ENCODE measurements at places on chromosomes 7 and 10.

DNA sequence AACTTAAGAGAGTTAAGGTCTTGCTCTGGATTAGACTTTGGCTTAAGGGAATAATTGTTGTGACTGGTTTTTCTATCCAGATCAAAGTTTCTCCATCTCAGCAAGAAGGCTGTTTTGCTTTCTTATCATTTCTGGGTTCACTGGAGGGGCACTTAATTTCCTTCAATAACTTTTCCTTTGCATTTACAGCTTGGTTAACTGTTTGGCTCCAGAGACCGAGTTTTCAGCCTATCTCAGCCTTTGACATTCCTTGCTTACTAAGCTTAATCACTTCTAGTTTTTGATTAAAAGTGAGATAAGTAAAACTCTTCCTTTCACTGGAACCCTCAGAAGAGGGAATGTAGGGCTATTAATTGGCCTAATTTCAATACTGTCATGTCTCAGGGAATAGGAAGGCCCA, 76.4 kb downstream of the LARP4B start:
- no peak for DNase-seq

DNA sequence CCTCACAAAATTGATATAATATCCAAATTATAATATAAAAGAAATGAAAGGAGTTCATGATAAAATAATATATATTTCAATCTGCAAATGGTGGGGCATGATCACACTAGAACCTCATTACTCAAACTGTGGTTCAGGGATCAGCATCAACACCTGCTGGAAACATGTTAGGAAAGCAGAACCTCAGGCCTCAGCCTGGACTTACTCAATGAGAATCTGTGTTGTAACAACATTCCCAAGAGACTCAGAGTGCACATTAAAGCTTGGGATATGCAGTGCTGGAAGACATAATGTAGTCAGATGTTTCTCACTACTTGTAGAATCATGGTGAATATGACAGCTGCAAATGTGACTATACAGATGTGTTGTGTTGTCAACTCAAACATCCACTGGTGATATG, 81.7 kb upstream of the ITPRID1 start:
- DNase-seq, result no peak

- DNase-seq, result no peak
Observed at GRCh38 chr10:132861884-132862461, 76.0 kb upstream of the NKX6-2 start.

GRCh38 chr7:18788026-18788425, 292.5 kb downstream of the HDAC9 start:
- no peak for DNase-seq

GRCh38 chr7:50655490-50655889, 90.3 kb upstream of the DDC start:
- DNase-seq, result no peak

DNA sequence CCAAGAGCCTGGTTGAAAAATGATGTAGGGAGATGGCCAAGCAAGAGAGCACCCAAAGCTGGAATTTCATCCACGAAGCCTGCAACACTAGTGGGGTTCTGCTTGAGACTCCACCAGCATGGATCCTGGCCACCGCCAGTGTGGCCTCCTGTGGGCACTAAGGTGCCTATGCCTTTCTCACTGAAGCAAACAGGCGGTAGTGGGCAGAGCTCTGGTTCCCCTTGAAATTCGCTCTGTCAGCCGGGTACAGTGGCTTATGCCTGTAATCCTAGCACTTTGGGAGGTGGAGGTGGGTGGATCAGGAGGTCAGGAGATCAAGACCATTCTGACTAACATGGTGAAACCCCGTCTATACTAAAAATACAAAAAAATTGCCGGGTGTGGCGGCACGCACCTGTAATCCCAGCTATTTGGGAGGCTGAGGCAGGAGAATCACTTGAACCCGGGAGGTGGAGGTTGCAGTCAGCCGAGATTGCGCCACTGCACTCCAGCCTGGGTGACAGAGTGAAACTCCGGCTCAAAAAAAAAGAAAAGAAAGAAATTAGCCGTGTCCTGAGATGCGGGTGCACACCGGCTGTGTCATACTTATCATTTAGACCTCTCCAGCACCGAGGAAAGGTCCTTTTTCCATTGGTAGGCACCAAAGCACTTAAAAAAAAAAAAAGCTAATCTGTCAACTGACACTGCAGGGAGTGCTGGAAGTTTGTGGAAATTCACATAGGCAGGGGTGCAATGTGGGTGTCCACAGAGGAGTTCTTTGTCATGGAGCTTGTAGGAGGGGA, 28.3 kb downstream of the CCM2 start:
- no peak for DNase-seq

DNA sequence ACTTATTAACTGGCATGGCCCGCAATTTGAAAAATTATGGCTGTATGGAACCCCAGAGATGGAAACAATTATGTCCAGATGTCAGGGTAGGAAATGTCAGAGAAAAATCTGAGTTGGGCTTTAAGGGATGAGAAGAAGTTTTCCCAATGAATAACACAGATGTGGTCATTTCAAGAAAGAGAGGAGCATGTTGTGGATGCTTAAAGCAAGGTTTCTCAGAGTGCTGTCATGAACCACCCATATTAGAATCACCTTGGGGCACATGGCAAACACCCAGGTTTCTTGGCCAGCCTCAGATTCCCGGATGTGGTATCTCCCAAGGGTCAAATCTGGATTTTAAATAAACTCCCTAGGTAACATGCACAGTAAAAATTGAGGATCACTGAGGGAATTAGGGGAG, 43.6 kb downstream of the LAMB4 start:
- no peak for DNase-seq

DNA sequence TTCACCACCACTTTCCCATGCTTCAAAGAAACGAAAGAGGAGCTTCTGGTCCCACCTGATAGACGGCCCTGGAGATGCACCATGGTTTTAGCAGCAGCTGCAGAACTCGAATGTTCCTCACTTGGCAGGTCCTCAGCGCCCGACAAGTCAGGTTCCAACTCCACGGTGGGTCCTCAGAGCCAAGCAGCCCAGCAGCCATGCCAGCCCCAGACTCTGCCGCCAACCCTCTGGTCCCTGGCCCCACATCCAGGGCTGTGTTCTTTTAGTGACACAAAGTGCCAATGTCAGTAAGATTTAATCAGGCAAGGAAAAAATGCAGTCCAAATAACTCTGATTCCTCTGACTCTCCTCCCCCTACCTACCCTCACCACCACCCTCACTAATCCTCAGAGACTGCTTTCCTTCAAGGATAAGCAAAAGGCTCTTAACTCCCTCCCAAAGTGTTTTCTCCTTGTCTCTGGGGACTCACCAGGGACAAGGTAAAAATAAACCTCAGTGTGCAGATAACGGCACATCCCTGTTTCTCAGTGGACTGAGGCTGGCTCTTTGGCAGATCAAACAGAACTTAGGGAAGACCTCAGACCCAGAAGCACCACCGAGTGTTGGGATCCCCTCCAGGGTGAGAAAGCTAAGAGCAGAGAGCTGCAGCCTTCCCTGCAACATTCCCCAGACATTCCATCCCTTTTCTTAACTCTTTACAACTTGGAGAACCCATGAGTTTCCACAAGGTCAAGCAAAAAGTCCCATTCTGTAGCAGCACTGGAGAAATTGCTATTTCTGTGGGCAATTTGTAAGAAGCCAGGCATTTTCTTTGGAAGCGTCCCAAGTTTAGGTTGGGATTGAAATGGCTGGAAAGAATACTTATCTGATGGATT, 358.9 kb downstream of the FRMD4A start:
- DNase-seq, result no peak

GRCh38 chr7:70673778-70674570, 458.0 kb upstream of the GALNT17 start:
- no peak for DNase-seq

DNA sequence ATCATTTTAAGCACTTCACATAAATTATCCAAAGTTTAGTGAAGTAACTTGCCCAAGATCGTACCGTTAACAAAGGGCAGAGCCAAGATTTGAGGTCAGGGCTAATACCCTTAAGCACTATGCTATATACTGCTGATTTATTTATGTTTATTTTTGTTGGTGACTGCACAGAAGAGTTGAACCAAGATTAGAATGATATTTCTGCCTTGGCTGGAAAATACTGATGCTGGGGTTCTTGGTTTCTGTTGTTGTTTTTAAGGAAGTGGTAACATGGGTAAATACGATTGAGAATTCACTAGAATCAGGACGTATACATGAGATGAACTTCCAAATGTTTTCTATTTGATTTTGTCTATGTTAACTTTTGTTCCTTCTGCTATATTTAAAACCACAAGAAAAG, 9.3 kb downstream of the ADD3 start:
- DNase-seq, result no peak

GRCh38 chr7:158192184-158192835, 395.3 kb downstream of the PTPRN2 start:
- DNase-seq, result no peak

- no peak for DNase-seq
Observed at GRCh38 chr7:112414855-112415490, 35.3 kb upstream of the IFRD1 start.

GRCh38 chr7:82442492-82443035, 1.0 kb downstream of the CACNA2D1 start:
- DNase-seq, result no peak

DNA sequence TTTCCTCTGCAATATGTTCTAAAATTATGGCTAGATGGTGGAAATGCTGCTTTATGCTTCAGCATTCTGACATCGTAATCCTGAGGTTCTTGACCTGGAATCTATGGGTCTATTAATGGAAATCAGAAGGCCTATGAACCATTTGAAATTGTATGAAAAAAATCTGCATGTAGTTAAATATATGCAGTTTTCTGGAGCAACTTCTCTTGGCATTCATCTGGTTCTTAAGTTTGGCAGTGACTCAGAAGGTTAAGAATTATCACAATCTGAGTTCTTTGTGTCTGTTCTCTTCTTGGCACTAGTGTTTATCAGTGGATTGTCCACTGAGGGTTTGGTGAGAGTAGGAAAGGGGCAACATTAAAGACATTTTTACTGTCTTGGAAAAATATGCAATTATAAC, 71.1 kb upstream of the FZD1 start:
- no peak for DNase-seq

DNA sequence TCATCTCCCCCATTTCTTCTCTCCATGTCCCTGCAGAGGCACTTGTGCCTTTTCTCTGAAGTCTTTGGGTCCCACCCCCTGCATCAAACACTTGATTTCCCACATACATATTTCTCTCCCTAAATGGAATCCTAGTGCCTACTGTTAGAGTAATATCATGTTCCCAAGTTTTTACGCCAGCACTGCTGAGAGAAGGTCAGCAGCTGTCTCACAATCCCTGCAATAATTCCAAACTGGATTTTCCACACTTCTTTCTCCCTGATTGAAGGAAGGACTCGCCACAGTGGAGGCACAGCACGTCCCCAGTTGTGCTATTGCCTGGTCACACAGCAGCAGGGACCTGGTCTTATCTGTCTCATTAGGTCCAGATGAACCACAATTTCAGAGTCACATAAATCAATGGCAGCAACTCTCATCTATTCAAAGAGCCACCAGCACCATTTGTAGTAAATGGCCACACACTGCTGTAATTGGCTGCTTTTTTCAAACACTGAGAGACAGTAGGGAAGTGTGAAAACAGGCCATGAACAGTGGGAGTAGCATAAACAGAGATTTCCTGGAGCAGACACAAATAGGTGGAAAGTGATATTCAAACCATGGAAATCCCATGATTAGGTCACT, 605.5 kb downstream of the XPNPEP1 start:
- no peak for DNase-seq

- no peak for DNase-seq
Observed at GRCh38 chr10:129101232-129101980, 365.6 kb upstream of the MGMT start.

- no peak for DNase-seq
Observed at GRCh38 chr7:84002348-84002747, 192.2 kb downstream of the SEMA3A start.

GRCh38 chr10:4281190-4281825, 496.3 kb upstream of the KLF6 start:
- no peak for DNase-seq

GRCh38 chr10:61262486-61263261, 190.5 kb downstream of the TMEM26 start:
- DNase-seq, result no peak

DNA sequence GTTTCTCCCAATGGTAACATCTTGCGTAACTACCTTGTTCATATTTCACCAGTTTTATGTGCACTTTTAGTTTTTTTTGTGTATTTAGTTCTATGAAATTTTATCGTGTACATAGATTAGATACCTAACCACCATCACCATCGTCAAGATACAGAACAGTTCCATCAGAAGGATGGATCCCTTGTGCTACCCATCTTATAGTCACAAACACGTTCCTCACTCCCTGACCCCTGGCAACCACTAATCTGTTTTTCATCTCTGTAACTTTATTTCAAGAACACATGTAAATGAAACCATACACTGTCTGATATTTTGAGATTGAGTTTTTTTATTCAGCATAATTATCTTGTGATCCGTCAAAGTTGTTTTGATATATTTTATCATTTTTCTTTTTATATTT, 29.9 kb downstream of the FANK1 start:
- DNase-seq, result no peak

DNA sequence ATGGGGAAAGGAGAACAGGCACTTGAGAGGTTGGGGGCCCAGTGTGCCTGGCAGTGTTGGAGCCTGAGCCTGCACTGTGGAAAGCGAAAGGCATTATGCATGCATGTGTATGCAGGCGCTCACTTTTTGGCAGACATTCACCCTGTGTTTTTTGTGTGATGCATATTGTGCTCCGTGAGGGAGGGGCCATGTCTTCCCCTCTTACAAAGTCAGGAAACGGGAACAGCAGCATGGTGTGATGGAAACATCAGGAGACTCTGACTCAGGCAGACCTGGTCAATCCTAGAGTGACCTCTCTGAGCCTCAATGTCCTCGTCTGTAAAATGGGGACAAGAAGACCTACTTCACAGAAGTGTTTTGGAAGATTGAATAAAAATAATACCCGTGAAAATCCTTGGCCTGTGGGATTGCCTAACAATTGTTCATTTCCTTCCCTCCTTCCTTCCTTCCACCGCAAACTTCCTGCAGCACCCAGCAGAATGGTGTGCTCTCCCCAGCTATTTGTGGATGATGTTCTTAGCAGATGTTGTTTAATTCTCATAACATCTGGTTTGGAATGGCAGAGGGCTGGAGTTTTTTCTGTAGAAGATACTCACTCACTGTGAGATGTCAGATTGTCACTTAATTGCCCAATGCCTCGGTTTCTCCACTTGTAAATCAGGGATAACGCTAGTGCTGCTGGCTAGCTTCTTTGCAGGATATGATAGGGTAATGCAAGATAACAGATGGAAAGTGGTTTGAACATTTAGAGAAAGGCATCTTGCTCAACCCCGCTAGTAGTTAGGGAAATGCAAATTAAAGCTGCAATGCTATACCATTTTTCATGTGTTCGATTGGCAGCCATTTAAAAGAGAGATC, 39.8 kb downstream of the CDH23 start:
- no peak for DNase-seq

DNA sequence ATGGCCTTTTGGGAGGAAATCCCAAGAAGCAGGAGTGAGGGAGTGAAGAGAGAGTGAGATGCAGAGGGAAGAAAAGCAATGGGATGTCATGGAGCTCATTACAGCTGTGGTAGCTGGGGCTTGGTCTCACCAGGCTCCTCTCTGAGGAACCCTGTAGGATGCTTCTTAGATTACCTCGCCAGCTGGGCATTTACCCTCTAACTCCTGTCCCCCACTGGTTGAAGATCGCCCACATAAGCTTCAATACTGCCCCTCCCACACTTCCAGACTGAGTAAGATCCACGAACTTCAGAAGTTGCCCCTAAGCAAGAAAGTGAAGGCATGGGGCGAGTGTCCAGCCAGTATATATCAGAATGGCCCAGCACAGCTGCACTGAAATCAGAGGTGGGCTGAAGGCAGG, 58.1 kb upstream of the SLC35B4 start:
- no peak for DNase-seq
